NK-92 treated with Interleukin-12 subunit alpha and Interleukin-12 subunit beta, amount 100 ng/mL, for 24 hours (cell line): ENCODE measurements at places on chromosomes 7 and 10.

DNA sequence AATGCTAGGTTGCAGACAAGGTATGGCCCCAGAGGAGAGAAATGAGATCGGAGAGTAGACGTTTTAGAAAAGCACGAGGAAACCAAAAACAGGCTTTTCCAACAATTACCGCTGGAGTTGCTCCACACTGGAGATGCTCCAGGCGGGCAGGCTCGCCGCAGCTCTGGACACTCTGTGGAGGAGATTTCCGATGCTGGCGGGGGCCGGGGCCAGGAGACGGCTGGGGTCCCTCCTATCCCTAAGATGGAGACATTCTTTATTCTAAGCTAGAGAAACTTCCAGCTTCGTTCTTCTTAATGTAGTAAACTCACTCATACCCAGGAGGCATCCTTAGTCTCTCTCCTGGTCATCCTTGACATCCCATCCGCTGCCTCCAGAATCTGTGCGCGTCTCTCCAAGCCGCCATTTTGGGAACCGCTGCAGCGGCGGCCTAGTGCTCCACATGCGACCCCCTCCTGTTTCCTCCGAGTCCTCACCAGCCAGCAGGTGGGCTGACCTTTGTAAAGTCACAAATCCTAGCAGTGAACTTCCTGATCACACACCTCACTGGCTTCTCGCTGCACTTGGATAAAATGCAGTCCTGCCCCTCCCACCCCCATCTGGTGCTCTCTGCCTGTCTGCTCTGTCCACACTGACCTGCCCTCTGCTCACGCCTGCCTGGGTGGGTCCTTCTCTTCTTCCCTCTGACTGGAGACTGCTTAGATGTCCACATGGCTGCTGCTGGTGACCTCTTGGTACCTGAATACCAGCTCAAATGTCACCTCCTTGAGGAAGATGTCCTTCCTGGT, 11.9 kb downstream of the PYROXD2 start:
- no peak for DNase-seq

- DNase-seq = no peak
Observed at GRCh38 chr10:34403512-34403911, 411.6 kb downstream of the PARD3 start.

DNA sequence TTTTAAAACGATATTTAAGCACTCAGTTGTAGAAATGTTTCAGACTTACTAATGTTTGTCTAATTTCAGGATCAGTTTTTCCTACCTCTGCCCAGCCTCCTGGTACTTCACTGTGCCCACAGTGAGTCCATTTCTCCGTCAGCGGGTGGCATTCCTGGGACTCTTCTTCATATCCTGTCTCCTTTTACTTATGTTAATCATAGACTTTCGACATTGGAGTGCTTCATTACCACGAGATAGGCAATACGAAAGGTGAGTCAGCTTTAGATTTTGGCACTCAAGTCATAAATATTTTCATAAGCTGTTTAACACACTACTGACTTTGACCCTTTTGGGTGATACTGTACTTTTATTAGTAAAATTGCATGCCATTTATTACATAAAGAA, 2.1 kb downstream of the ENTPD7 start:
- DNase-seq = no peak

DNA sequence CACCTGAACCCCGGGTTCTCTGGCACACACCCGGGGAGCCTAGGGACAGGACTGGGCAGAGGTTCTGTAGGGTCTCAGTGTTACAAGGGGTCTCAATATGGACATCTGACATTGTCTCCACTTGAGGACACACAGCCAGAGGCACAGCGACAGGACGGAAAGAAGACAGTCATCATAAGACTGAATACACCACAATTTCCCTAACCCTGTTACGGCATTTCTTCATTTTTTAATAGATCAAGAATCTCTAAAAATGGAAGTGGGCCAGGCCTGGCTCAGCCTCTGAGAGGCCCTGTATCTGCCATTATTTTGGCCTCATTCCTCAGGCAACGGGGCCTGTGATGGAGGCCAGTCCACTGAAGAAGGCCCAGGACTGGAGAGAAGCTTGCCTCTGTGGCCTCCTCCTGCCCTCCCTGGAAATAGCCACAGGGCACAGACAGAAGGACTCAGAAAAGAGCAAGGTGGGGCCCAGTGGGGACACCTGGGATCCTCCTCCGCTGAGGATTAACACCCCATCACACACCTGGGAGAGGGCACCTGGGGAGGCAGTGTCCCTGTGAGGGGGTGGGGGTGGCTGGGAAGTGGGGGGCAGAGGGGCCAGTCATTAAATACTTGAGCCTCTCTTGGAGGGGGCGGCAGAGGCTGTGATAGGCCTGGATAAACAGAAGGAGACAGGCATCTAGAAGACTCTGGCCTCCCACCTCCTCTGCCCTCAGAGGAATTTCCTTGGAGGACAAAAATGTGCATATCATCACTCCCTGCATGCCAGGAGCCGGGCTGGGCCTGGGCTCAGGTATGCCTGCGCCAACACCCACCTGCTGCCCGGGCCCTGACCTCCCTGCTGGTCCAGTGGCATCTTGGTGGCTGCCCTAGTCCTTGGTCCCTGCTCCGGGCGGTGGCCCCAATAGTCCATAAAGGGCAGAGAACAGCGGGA, 8.0 kb downstream of the SPOCK2 start:
- no peak for DNase-seq

DNA sequence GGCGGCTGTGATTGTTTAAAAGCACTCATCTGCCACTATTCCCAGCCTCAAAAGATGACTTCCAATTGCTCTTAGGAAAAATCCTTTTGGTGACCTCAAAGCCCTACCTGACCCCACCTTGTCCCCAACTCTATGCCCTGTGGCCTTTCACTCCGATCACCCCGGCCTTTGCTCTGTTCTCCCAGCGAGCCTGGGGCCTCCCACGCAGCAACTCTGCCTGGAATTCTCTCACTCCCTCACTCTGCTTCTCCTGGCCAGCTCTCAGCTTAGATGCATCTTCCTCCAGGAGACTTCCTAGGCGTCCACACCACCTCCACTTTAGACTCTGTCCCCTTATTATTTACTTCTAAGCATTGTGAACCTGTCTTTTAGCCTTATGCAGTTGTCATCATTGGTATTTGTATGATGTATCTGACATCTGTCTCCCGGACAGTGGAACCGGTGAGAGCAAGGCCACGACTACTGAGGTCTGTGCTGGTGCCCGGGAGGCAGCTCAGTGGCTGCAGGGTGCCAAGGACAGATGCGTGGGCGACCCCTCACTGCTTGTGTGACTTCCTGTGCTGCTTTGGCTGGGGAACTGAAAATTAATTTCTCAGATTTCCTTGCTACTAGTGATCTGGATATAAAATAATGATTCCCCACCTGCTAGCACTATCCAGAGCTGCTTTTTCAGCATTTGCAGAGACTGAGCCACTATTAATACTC, 63.0 kb downstream of the PIP4K2A start:
- no peak for DNase-seq

GRCh38 chr7:78760620-78761355, 692.7 kb downstream of the MAGI2 start:
- no peak for DNase-seq

GRCh38 chr10:34792881-34793280, 22.2 kb downstream of the PARD3 start:
- DNase-seq = no peak

DNA sequence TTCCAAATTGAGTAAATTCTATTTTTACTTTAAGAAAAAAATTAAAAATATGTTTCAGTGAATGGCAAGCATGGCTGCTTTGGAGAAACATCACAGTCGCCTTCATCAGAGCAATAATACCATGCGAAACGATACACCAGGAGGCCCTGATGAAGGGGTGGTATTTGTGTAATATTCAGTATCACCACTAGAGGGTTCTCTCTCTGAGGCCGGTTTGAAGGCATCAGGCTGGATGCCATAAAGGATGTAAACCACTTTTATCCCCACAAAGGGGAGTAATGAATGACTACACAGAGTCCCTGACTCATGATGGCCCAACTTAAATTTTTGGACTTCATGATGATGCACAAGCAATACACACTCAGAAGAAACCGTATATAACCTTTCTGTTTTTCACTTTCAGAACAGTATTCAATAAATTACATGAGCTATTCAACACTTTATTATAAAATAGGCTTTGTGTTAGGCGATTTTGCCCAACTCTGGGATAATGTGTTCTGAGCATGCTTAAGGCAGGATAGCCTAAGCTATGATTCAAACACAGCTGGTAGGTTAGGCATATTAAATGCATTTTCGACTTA, 95.5 kb downstream of the PPP1R17 start:
- no peak for DNase-seq

GRCh38 chr7:155218276-155219153, 79.2 kb upstream of the INSIG1 start:
- no peak for DNase-seq

- no peak for DNase-seq
Observed at GRCh38 chr10:47297866-47298540, 2.0 kb upstream of the GDF10 start.

DNA sequence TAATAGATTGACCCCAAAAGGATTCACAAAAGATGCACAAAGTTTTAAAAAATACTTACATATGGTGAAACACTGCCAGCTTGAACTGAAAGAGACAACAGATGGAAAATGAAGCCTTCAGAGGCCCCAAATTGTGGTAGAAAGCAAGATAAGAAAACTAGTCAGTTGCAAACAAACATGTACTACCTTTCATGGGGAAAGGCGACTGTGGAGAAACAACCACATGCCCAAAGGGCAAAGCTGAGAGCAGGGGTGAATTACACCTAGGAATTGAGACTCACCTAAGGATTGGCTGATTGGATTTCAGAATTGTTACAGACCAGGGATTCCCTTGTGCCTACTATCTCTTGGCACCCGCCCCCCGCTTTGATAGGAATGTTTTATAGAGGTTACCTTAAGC, 13.1 kb downstream of the EPC1 start:
- no peak for DNase-seq

GRCh38 chr7:150716368-150716767, at the start of gene GIMAP1:
GIMAP1 (plus strand) TSS chr7:150716613; CDS start chr7:150719048, 2,435 bp downstream.
- no peak for DNase-seq
